Upper lobe of left lung (tissue), 6 donors: ENCODE measurements at places on chromosomes 4 and X. TPM values are rescaled to one million over a fixed set of nuclear protein-coding genes. Genes with fewer than 3 reads are reported as not detected.
A peak's percentile ranks its signal among the peaks of the same experiment; 100 is the strongest.

Gene OTC
- 2.5 TPM for total RNA-seq

- DNase-seq = no peak
These were observed 15.2 kb downstream of the EFNB1 start for GRCh38 chrX:68843992-68844391.

Gene ODAPH
- not detected for total RNA-seq

Gene CACNA1F
- total RNA-seq = 6.3 TPM

DNA sequence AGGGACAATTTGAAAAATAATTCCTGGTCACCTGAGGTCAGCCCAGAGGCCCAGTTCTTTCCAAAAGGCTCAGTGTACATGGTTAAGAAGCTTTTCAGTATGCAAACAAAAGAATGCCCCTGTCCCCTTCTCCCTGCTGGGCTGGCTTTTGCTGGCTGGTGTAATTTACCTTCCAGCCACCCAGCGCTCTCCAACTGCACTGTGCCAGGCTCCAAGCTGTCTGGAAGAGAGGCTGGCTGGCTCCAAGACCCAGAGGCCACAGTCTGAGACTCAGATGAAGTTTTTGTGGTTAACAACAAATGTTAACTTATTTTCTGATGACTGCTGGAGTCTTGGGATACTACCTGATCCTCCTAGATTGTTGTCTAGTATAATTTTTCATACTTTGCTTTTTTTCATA is 11.9 kb upstream of the KIT start:
- no peak for DNase-seq

Gene GPM6B
- total RNA-seq = 22.7 TPM

- DNase-seq = peak; percentile 23
These were observed 21.4 kb upstream of the NOX1 start for GRCh38 chrX:100895365-100896075.

GRCh38 chr4:145528601-145529000 is 46.9 kb downstream of the SMAD1 start:
- DNase-seq = no peak

GRCh38 chr4:179678093-179678814 is 2236.0 kb upstream of the AGA start:
- no peak for DNase-seq

DNA sequence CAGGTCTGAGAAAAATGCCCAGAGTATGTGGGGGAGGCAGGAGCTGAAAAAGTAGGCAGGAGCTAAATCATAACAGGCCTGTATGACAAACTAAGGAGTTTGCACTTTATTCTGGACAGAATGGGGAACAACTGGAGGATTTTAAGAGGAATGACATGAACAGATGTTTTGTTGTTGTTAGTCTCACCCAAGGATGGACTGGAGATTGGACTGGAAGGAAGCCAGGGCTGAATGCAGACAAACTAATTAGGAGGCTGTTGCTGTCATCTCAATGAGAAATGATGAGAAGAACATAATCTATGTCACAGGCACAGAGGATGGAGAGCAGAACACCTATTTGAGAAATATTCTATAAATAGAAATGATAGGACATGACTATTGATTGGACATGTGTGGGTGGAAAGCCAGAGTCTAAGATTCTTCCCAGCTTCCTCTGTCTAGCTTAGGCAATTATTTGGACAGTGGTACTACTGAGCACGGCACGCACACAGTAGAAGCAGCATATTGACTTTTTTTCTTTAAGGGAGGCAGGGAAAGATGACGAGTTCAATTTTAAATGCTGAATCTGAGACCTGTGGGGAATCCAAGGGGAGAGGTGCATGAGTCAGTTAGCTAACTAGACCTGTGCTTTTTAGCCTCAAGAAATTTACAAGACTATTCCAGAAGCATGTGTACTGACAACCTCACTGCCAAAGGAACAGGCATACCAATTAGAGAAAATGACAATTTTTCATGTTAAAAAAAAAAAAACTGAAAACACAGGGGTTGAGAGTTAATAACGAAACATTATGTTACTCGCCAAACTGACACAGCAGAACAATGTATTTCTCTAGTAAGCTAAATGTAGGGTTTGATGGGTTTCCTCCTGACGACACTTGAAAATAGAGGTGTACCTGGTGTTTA is 963 bp upstream of the USO1 start:
- DNase-seq = no peak

- DNase-seq = no peak
These were observed 24.2 kb upstream of the CSF2RA start for GRCh38 chrX:1244164-1245076.

DNA sequence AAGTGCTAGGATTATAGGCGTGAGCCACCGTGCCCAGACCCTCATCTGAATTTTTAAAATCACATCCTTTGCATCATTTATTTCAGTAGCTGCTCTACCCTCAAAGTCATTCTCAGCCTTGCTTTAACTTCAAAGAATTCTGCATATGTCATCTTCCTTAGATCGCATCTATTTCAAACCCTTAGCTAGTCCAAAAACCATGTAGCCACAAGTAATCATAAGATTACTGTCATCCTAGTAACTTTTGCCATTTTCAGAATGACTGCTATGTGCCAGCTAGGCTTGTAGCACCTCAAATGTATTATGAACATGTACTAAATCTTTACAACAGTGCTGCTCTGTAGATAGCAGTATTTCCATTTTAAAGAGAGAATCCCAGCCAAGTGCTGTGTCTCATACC is 45.5 kb upstream of the KLF3 start:
- DNase-seq = no peak

- peak; percentile 65 for DNase-seq
These were observed 27.8 kb downstream of the VSIG4 start for GRCh38 chrX:66012094-66012534.

- DNase-seq = no peak
These were observed 70.7 kb downstream of the REELD1 start for GRCh38 chr4:146285037-146285436.

- no peak for DNase-seq
These were observed 738.3 kb upstream of the TENM3 start for GRCh38 chr4:181504924-181505323.

Gene COMMD8
- 17.2 TPM for total RNA-seq

Gene CXorf49
- not detected for total RNA-seq

Gene USP17L24
- total RNA-seq = not detected

Gene ATP10D
- total RNA-seq = 13.7 TPM

- no peak for DNase-seq
These were observed 10.5 kb upstream of the EIF4E start for GRCh38 chr4:98939438-98939837.
